ENCODE measurements at places on chromosomes 5 and 9. TPM values are rescaled to one million over a fixed set of nuclear protein-coding genes. Genes with fewer than 3 reads are reported as not detected.

GRCh38 chr5:7907612-7908011 is 38.7 kb downstream of the MTRR start:
- DNase-seq: no peak

DNA sequence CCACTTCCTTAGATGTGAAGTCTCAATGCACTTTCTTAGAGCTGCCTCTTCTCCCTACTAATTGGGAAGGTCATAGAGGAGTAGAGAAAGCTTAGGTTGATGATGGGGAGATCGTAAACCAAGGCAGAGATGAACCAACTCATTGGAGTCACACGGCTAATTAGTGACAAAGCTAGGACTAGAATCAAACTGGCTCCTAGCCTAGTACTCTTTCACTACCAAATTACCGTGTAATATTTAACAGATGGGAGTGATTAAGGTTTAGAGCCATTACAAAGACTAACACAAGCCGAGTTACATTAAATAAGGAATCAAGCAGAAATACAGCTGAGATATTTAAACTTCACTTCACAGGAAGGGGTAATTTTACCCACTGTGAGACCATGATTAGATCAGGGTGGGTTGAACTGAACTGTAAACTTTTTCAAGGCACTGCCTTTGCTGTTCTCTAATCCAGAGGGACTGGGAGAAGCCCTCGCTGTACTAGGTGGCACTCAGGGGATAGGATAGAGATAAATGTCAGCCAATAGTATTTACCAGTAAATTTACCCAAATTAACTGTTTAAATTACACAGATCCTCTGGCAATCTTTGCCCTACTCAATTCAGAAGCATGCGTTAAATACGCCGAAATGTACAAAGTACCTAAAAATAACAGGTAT is 166.4 kb upstream of the PIK3R1 start:
- no peak for DNase-seq

SPOCK1 gene
- total RNA-seq: 31.8 TPM

DNA sequence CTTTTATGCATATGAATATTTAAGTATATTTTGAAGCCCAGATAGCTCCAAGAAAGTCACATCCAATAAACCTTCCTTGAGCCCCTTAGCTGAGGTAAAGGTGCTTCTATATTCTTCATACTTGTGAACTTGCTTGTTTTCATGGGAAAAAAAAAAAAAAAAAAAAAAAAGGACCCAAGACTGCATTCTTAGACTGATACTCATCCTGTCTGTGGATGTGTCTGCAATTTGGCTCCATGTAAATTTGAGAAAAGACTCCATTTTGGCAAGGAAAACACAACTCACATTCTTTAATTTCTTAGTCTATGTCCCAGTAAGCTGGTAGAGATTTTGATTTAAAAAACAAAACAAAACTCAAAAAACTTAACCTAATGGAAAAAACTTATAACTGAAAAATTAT is 238.3 kb downstream of the FBXL17 start:
- no peak for DNase-seq

GRCh38 chr5:60960591-60960990 is 15.6 kb downstream of the NDUFAF2 start:
- no peak for DNase-seq

DNA sequence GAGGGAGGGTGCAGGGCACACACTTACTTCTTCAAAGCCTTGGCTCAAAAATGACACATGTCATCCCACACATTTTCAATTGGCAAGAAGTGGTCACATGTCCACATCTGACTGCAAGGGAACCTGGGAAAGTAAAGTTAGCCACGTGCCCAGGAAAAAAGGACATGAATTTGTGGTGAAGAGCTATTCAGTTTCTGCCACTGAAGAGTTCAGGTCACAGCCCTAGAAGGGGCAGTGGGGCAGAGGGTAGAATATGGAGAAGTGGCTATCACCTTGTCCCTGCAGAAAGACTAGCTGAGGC is 1.9 kb upstream of the RGS14 start:
- DNase-seq: no peak

FBN2 gene
- 0.08 TPM for total RNA-seq

- DNase-seq: no peak
Observed at GRCh38 chr5:127290946-127291693, 524 bp downstream of the MEGF10 start.

DNA sequence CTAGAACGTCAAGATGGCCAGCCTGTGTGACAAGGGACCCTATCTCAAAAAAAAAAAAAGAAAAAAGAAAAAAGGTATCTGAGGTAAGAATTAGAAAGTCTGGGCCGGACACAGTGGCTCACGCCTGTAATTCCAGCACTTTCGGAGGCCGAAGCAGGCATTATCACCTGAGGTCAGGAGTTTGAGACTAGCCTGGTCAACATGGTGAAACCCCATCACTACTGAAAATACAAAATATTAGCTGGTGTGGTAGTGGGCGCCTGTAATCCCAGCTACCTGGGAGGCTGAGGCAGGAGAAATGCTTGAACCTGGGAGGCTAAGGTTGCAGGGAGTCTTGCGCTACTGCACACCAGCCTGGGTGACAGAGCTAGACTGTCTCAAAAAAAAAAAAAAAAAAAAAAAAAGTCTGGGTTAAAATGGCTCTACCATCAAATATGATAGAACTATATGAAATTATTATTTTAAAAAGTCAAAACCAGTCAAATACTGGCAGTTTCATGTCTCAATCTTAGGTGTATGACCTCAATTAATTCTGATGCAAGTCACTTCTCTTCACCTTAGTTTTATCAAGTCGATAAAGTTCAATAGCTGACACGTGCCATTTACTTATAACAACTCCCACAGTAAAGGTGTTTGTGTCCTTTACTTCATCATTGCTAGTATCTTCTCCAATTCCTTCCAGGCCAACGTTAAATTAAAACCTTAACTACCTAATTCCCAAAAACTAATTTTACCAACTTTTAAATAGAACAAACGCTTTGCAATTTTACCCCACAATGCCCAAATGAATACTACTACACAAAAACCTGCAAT is 1.1 kb downstream of the RPS23 start:
- DNase-seq: no peak

GRCh38 chr5:154199263-154199662 is 8.7 kb downstream of the GALNT10 start:
- no peak for DNase-seq

GRCh38 chr9:134268747-134269146 is 57.5 kb upstream of the RXRA start:
- DNase-seq: no peak

IL4 gene
- not detected for total RNA-seq

GRCh38 chr5:125411744-125412560 is 665.5 kb upstream of the ZNF608 start:
- DNase-seq: no peak

- DNase-seq: no peak
Observed at GRCh38 chr9:113569472-113570060, 106.0 kb downstream of the RGS3 start.

GLRA1 gene
- total RNA-seq: not detected

DNA sequence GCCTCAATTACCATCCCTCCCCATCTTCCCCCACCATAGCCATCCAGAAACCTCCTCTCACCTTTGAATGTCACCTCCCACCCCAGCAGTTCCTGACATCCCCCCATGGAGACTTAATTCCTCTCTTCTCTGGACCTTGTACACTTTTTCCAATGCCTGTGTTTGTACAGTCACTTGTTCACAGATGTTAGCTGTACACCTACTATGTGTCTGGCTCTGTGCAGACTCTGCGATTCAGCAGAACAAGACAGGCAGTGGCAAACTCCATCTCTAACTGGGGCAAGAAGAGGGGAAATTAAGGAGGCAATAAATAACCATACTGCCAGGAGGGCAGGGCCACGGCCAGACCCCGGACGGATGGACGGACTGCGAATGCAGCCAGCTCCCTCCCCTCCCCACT is 29.8 kb upstream of the CRB2 start:
- DNase-seq: no peak

KCTD16 gene
- total RNA-seq: 0.33 TPM

GRCh38 chr5:72624641-72625236 is 117.5 kb upstream of the ZNF366 start:
- no peak for DNase-seq

Measured in PC-9 (cell line).